ENCODE measurements at places on chromosomes 4 and X.

- DNase-seq = no peak
Measured at GRCh38 chrX:105098812-105099211, 121.7 kb downstream of the TEX13A start.

DNA sequence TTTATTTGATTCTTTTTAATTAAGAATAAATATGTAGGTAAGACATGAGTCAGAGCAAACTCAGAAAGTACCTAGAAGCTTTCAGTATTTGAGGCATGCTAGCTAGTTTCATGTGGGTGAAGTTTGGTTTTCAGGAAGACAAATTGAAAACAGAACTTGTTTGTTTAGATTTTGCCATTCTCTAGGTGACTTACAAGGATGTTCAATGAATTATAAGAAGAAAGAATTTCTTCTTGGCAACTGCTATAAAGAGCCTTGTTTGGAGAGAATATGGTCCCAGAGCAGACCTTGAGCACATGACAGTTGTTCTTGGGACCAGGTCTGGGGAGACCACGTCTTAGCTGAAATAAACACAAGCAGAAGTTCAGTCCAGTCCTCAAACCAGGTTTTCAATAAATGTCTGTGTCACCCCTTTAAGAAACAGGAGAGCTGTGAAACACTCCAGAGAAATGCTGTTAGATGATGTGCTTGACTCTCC is 38.0 kb upstream of the IL21 start:
- no peak for DNase-seq

DNA sequence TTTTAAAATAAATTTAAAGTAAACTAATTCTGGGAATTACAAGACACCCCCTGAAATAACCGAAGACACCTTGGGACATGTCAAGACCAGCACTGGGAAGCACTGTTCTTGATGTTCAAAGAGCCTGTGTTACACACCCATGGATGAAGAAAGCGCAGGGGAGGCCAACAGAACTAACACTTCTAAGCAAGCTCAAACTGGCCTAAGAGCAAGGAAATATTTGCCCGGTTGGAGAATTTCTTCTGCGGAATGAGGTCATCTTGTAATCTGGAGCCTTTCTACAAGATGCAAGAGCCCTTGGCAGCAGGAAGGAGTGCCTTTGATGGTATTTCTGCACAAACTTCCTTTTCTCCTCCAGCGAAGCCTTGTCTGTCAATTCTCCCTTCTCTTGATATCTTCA is 9.3 kb upstream of the EFHC2 start:
- no peak for DNase-seq

GRCh38 chr4:156472624-156473023 is 499.0 kb downstream of the PDGFC start:
- no peak for DNase-seq

GRCh38 chr4:183478123-183478522 is 26.7 kb upstream of the ING2 start:
- DNase-seq = no peak

GRCh38 chr4:81482326-81482725 is 10.6 kb upstream of the RASGEF1B start:
- no peak for DNase-seq
